H54 (cell line): ENCODE measurements at places on chromosomes 1 and 21.

- DNase-seq, result peak; percentile 40
Observed at GRCh38 chr1:84619383-84620102, 45.3 kb upstream of the CTBS start.

DNA sequence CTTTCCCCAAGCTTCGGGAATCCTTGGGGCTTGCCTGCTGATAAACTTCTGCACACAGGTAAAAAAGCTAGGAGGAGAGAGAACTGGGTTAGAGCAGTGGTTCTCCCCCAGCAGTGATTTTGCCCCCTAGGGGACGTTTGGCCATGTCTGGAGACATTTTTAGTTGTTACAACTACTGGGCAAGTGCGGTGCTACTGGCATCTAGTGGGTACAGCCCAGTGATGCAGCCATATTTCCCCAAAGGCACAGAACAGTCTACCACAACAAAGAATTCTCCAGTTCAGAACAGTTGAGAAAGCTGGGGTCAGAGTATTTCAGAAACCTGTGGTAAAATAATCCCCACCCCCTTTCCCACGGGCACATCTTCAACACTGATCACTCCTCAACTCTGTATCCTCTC, 41.3 kb downstream of the LRRC71 start:
- no peak for DNase-seq

- DNase-seq, result no peak
Observed at GRCh38 chr1:25676488-25676887, 59.9 kb downstream of the MAN1C1 start.

- DNase-seq, result no peak
Observed at GRCh38 chr1:19361611-19362147, 49.6 kb downstream of the SLC66A1 start.

DNA sequence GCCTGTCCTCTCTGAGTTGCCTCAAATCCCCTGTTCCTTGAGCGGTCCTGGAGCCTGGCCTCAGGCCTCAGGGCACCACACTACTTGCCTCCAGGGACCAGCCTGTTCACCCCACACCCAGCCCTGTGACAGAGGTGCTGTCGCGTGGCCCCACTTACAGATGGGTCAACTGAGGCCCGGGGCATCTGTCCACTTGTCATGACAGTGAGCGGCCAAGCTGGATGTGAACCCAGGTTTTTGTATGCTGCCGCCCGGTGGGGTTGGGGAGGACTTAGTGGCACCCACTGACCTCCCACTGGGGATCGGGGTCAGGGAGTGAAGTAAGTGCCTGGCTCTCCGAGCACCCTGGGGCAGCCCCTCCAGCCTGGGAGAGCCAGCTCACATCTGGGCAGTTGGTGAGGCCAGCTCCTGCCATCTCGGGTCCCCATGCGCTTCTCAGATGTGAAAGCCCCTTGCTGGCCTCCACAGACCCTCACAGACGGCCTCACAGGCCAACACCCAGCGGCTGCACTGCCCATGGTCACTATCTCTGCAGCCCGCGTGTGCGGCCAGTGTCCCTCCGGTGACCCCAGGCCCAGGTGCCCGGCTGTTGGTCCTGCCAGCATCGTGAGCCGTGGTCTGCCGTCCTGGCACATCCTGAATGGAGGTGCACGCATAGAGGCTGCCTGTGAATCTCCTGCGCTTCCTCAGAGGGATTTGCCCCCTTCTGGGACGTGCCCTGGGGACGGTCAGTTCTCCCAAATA, 9.3 kb upstream of the FAAP20 start:
- no peak for DNase-seq

DNA sequence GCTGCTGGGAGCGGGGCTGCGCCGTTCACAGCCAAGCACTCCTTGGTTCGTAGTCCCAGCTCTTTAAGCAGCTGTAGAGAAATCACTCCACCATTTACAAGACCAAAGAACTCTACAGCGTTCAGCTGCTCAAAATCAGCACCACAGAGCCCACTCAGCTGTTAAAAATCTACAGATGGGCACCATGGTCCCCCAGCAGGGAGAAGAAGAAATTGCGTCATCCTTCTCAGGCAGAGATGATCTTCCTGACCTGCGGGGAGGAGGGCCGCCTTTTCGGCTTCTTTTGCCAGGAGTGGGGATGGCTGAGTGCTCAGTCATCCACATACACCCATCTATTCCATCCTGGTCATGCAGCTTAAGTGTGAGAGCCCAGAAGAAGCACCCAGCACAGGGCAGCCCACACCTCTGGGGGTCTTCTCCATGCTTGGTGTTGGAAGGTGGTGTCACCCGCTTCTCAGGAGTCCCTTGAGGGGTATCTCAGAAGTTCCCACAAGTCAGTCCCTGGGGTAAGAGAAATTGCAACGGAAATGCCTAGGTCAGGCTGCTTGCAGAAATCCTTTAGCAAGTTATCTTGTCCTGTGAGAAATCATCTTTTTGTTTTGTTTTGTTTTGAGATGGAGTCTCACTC, 163.8 kb downstream of the NPHP4 start:
- DNase-seq, result no peak
